Endothelial cell of umbilical vein (primary cell): ENCODE measurements at places on chromosomes 1 and 21.

- DNase-seq: peak; percentile 57
These were observed 6.4 kb upstream of the C1orf159 start for GRCh38 chr1:1122078-1122811.

DNA sequence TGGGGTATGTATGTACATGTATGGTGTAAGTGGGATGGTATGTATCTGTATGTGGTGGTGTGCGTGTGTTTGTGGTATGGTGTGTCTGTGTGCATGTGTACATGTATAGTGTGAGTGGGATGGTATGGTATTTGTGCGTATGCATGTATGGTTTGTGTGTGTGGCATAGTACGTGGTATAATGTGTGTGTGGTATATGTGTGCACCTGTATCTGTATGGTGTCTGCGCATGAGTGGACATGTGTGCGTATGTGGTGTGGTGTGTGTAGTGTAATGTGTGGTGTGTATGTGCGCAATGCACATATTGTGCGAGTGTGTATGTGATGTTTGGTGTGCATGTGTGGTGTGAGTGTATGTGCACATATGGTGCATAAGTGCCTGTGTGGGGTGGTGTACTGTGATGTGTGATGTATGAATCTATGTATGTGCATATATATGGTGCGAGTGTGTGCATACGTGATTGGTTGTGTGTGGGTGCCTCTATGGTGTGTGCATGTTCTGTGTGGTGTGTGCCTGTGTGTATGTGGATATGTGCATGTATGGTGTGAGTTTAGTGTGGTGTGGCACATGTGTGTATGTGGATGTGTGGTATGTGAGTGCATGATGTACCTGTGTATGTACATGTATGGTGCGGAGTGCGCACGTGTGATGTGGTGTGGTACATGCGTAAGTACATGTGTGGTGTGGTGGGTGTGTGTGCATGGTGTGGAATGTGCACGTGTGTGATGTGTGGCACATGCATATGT is 38.8 kb downstream of the WDR4 start:
- DNase-seq: no peak

DNA sequence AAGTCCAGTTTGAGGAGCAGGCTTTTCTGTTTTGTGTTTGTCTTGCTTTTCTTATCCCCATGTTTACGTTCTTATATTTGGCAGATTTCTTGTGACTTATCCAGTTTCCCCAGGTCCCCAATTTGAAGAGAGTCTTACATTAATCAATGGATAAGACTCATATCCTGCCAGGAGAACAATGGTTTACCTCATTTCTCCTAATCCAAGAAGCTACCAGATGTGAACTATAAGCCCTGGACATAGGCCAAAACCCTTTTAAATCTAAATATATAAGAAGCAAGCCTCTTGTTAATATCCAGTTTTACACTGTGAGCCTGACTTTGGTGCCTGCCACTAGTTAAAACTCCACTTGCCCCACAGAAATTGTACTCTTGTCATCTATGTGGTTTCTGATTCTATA is 15.1 kb upstream of the COP1 start:
- no peak for DNase-seq

DNA sequence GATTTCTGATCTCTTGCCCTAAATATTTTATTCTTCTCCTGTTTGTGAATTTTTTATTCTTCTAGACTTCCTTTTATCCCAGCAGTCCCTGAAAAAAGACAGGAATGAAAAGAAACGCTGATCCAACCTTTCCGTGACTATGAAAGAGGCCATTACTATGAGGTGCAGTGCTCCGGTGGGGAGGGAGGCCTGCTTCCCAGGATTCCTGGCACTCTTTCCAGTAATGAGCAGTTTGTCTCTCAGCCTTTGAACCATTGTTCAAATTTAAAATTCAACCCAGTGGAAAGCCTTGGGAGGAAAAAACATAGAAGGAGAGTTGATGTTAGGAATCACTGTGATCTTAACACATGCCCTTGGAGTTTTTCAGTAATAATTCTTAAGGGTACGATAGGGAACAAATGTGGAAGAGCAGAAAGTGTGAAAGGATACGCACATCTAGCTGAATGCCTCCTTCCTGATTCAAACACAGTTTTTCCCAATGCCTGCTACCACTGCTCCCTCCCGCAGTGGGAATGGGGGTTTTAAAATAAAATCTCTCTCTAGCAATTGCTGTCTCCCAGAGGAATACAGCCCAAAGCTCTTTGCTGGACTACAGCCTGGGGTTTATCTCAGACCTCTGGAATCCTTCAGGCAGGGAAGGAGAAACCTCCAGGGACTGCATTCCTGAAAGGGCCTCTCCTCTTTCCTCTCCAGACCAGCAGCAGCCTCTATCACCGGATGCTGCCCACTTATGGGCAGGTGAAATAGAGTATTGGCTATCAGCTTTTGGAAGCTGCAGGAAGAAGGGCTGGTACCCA is 6.1 kb downstream of the IER5 start:
- no peak for DNase-seq

- no peak for DNase-seq
These were observed 214.6 kb upstream of the NCAM2 start for GRCh38 chr21:20783611-20784010.

DNA sequence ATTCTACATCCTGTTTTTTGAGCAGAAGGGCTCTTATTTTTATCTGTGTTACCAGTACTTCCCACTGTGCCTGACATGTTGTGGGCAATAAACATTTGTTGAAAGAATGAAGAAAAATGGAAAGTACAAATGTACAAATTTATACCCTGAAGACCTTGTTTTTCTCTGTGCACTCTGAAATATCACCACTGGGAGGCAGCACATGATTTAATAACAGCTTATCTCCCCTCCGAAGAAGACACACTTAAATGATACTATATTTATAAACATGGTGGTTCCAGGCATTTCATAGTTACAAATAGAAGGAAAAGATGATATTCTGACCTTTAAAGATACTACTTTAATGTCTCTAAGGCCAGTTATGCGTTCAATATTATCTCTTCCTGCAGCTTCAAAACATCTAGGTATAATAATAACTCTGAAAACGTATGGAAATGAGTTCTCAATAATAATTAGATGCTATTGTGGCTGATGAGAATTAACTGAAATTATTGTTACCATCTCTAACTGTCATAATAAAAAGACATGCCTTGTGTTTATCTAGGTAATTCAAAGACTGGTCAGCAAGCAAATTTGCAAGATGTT is 12.8 kb downstream of the DYNLT5 start:
- peak; percentile 79 for DNase-seq

DNA sequence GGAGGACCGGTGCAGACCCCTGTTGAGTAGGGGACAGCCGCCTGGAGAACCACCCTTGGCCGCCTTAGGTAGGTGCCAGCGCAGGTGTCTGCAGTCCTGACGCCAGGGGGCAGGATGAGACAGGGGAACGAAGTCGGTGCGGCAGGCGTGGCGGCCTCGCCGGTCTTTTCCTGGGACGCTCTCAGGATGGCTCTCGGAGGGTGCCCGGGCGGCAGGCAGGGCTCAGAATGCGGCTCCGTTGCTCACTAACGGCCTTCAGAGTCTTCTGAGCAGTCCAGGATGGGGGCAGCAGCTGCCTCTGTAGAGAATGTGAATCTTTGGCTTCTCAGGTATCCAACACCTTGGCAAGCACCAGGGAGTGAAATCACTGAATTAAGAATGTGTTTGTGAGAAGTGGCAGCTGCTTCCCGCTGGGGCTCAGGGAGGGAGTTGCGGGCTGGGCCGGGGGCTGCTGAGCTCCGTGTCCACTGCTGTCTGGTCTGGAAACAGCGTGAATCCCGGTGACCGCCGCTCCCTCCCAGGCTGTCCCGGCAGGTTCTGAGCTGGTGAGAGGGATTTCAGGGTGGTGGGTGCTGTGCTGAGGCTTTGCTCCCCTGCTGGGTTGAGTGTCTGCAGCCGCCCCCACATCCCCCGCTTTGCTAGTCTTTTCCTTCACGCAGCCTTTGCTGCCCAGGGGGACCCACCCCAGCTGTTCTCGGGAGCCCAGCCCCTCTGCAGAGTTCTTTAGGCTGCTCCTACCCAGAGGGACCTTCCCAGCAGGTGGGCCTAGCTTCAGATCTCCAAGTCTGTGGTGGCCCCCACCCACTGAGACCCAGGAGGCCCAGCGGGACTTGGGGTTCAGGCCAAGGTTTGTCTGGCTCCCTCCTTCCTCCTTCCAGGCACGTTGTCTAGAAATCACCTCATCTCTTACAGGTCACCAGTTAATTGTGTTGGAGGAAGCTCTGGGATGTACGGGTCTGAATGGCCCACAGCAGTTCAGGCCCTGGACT is 11.1 kb upstream of the C1orf174 start:
- DNase-seq: peak; percentile 15

GRCh38 chr1:67735806-67736627 is 51.0 kb downstream of the GADD45A start:
- DNase-seq: peak; percentile 98

DNA sequence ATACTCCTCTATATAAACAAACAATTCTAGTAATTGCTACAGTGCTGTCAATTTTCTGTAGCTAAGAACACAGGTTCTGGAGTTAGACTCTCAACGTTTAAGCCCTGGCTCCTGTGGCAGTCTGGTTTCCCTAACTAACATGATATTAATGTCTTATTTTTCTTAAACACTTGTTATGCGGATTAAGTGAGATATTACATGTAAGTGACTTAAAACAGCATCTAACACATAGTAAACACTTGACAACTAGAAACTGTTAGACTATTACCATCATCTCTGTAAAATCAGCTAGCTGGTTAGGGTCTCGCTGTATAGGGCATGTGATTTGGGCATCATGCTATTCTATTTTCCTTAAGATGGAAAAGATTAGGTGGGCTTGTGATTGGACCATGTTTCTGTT is 2.3 kb downstream of the VANGL1 start:
- DNase-seq: no peak

- no peak for DNase-seq
These were observed 48.9 kb downstream of the YARS1 start for GRCh38 chr1:32768110-32768850.

DNA sequence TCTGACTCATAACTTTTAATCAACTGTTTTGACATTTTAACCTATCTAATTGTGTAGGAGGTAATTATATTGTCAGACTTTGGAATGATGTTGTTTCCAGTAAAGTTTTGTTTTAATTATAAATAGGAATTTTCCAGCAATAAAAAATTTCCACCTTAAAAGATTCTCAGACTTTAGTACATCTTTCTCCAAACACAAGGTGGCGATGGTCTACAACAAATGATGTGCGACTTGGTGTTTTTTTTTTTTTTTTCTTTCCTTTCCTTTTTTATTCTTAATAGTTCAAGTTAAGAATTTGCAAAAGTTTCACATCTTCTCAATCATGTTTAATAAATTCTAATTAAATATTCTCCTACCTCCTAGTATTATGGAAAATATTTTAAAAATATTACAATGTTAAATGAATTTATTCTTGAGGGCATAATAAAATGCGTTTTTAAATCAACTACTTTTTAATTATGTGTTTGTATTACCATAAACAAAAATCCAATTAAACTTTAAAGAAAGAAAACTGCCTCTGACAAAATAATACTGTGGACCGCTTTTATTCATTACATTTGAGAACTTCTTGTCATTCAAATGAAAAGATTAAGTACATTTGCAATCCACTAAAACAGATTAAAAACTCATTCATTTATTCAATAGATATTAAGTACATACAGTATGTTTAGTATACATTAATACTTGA is 4.4 kb upstream of the ADAMTS1 start:
- peak; percentile 55 for DNase-seq

GRCh38 chr1:11920239-11920903 is 5.9 kb downstream of the KIAA2013 start:
- DNase-seq: no peak

GRCh38 chr1:17568014-17568900 is 28.8 kb downstream of the ARHGEF10L start:
- no peak for DNase-seq

GRCh38 chr21:21286170-21286798 is 288.1 kb downstream of the NCAM2 start:
- DNase-seq: no peak

GRCh38 chr1:181794332-181794731 is 267.2 kb downstream of the ZNF648 start:
- no peak for DNase-seq

DNA sequence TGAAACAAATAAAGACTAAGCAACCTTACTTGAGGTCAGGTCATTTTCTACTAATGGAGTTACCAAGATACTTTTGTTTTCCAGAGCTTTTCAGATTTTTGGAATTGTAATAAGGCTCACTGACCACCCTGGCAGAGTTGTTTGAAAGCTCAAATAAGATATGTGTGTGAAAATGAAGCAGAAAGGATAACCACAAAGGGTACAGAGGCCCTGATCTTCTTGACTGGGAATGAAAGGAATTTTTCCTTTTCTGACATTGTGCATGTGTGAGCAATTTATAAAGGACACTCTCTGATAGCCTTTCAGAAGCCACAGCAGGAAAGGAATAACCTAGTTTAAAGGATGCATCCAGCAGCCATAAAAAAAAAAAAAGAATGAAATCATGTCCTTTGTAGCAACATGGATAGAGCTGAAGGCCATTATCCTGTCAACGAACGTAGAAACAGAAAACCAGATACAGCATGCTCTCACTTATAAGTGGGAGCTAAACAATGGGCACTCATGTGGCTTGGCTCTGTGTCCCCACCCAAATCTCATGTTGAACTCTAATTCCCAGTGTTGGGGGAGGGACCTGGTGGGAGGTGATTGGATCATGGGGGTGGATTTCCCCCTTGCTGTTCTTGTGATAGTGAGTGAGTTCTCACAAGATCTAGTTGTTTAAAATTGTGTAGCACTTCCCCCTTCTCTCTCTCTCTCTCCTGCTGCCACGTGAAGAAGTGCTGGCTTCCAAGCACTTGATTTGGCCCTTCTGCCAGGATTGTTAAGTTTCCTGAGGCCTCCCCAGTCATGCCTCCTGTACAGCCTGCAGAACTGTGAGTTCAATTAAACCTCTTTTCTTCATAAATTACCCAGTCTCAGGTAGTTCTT is 3.1 kb upstream of the SRP9 start:
- DNase-seq: no peak
